NCI-H2029 treated with DMSO at 0.1 percent for 48 hours (cell line): ENCODE measurements at places on chromosomes 16 and 17.

GRCh38 chr16:83085660-83086059 lies 458.9 kb downstream of the CDH13 start:
- DNase-seq, result no peak

DNA sequence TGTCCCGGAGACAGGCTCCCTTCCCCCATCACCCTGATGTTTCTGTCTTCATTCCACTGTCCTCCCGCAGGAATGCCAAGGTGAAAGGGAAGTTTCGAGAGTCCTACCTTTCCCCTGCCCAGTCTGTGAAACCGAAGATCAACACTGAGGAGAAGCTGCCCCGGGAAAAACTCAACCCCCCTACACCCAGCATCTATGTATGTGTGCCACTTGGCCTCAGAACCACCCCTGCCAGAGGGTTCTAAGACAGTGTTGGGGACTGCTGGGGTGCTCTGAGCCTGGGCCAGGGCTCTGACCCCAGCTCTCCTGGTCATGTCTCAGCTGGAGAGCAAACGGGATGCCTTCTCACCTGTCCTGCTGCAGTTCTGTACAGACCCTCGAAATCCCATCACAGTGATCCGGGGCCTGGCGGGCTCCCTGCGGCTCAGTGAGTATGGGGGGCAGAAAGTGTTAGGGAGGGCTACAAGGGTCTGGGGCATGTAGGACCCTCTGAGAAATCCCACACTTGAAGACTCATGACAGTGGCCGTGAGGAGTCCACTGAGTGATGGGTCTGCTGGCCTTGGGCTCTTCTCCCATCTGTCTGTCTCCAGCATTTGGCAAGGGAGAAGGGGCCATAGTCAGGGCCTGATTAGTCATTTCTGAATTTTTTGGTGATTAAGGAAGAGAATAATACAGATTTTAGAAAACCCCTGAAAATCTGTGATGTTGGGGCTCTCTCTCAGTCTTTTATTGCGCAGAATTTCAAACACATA lies 4.9 kb upstream of the TMEM88 start:
- no peak for DNase-seq

GRCh38 chr17:63434951-63435571 lies 11.0 kb downstream of the CYB561 start:
- peak; percentile 41 for DNase-seq

DNA sequence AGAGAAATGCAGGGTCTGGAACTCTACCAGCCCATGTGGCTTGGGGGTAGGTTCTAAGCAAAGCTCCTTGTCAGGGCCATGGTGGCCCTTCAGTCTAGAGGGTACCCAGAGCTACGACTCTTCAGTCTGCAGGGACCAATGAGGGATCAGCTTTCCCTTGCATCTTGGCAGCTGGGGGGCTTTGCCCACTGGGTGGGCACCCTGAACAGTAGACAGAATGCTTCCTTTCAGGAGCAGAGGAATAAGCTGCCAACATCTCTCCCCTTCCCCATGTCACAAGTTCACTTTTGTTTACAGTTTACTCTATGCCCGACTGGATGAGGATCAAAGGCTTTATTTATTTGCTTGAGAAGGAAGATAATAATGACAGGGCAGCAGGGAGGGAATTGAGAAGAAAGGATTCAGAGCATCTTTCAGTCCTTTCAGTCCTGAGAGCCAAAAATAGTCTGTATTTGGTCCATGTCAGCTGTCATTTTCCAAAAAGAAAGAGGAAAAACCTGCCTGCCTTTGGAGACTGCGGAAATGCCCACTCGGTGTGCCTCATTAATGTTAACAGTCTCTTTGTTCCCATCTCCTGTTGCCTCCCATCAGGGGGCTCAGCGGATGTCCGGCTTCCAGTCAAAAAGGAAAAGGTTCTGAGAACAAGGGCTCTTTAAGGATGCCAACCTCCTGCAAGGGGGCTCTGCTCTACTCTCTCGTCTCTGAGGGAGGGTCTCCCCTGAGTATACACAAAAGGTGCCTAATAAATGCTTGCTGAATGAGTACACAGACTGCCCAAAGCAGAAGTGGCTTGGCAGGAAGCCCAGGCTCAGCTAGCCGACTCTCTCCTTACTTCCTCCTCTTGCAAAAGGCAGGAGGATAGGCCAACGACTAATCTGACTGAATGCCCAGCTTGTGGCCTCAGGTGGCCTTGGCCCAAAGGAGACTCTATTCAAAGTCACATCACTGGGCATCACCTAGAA lies 17.1 kb downstream of the TRAF4 start:
- peak; percentile 70 for DNase-seq

GRCh38 chr17:38428643-38429371 lies 543 bp downstream of the ARHGAP23 start:
- no peak for DNase-seq
